ENCODE measurements at places on chromosomes 12 and 14. TPM values are rescaled to one million over a fixed set of nuclear protein-coding genes. Genes with fewer than 3 reads are reported as not detected.

PRH1 gene
- 7.3 TPM for polyA plus RNA-seq

KRT79 gene
- not detected for polyA plus RNA-seq

RFLNA gene
- polyA plus RNA-seq: not detected

GPR132 gene
- 34.9 TPM for polyA plus RNA-seq

All from CD8-positive, alpha-beta memory T cell (primary cell).